Activated effector memory CD4-positive, alpha-beta T cell treated with Interleukin-2 at 50 U/mL for 16 hours (primary cell): ENCODE measurements at places on chromosomes 3 and 15.
A peak's percentile ranks its signal among the peaks of the same experiment; 100 is the strongest.

DNA sequence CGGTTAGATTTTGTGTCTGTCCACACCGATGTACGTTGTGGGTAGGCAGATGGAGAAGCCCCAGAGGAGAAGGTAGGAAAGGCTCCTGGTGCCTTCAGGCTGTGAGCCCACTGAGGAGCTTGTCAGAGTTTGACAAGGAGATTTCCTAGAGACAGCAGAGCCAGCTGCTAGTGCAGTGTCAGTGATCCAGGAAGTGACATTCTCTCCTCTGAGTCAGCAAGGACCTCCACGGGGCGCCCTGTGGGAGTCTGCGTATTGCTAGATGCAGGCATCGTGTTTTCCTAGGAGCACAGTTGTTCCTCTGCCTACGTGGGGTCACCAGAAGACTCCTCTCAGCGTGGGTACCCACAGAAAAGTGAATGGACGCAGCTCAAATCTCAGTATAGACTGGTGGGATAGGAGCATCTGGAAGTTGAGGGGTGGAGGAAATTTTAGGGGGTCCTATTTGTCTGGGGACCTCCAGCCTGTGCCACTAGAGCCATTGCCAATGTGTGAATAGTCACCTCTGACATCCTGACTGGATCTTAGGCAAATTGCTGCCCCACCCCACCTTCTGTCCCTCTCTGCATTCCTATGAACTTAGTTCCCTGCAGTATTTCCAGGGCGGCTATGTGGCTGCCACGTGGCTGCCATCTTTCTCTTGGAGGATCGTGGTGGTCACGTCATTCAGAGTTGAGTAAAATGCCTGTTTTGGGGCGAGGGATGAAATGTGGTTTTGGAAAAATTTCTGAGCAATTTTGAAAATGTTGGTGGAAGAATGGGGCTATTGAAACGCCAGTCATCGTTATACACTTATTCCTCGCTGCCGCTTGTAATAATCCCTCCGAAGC is 84.8 kb upstream of the KLHL25 start:
- no peak for DNase-seq

DNA sequence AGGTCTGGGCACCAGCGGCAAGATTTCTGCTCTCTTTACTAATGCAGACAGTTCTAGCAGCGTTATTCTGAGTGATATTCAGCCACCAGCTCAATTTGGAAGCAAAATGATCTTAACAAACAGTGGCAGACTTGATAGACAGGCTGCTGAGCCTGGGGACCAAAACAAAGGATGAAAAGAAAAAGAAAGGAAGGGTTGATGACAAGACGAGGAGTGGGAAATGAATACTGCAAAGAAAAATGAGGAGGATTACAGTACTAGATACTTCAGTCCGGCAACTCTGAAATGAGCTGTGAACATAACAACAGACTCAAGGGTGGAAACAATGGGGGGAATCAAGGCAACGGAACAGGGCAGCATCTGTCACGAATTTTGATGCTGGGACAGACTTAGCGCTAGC is 28.8 kb downstream of the FHIT start:
- DNase-seq: no peak

DNA sequence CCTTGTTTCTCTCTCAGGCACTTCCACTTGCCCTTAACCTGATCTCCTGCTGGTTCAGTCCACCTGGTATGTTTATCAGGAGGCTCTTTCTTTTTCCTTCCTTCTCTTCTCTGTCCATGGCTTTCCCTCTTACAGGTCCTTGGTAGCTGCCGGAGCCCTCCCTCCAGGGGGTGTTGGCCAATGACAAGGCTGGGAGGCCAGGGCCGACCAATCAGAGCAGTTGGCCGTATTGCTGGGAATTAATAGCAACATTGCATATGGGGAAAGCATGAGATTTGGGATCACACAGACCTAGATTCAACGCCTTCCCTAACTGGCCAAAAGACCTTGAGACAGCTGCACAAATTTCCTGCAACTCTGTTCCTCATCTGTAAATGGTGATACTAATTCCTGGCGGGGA is 62.4 kb downstream of the CEMIP start:
- no peak for DNase-seq

DNA sequence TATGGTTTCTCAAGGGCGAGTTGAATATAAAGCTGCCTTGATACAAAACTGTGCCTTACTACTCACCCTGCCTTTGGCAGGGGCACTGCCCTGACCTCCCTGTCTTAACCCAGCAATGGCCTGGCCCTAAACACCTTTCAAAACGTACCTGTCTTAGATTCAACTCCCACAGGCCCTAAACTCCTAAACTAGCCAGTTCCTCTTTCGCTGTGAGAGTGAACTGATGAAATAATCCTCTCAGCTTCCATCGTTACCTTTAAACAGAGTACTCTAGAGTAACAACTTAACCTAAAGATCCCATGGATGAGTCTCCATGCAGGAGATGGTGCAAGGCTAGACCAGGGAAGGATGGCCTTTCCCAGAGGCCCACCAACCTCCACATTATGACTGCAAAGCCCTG is 133.0 kb upstream of the THBS1 start:
- no peak for DNase-seq

- DNase-seq: no peak
Measured at GRCh38 chr3:59786374-59786773, 736.5 kb upstream of the CFAP20DC start.

- DNase-seq: peak; percentile 80
Measured at GRCh38 chr3:31532587-31533168, at the start of gene STT3B. Gene STT3B (plus strand): TSS chr3:31532925. CDS start chr3:31532999, 74 bp downstream.

DNA sequence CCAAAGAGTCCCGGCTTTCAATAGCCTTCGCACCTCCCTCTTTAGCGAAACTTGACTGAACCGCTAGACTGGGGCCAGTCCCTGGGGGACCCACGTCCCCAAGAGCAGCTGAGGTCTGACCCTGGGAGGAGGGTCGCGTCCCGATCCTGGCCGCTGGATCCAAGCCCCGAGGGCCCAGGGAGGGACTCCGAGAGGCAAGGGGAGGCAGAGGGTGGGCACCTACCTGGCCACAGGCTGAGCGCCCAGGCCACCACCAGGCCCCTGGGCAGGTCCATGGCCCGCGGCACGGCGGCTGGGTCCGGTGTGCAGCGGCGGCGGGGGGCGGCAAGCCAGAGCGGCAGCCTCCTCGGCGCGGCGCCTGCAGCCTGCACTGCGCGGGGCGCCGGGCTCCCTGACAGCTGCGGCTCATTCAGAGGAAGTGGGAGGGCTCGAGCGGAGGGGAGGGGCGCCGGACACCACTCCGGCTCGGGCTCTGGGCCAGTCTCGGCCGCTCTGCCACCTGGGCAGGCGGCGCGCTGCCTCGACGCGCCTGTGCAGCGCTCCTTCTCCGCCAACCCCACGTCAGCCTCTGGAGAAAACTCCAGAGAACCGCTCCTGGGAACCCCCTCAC is at the start of gene ITGA11:
ITGA11 (minus strand) TSS at position 372 of the 610 bp plus-strand sequence; CDS start at position 275, 97 bp downstream.
- no peak for DNase-seq

DNA sequence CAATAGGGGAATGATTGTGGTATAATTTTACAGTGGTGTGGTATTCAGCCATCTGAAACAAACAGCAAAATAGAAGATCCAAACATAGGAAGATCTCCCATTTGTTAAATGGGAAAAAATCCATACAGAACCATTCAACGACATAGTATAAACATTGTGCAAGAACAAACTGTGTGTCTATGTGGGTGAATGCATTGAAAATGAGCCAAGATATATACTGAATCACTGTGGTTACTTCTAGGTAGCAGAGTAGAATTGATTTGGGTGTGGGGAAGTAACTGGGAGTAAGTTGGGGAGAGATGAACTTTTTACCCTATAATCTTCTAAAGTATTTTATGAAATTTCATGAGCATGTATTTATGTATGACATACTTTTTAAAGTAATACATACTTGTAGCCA is 123.1 kb upstream of the UMPS start:
- no peak for DNase-seq

GRCh38 chr3:38009807-38010591 is 19.4 kb downstream of the VILL start:
- no peak for DNase-seq
